ENCODE measurements at places on chromosomes 11 and 22. TPM values are rescaled to one million over a fixed set of nuclear protein-coding genes. Genes with fewer than 3 reads are reported as not detected.

The RTCB gene
- total RNA-seq: 76.5 TPM

The TNNT3 gene
- total RNA-seq: 0.60 TPM

The HEPN1 gene
- not detected for total RNA-seq

The FAT3 gene
- total RNA-seq: 7.6 TPM

- no peak for DNase-seq
- peaks cover 29% of the 10 kb centered on the region for H3K36me3 ChIP-seq
- H3K27me3 ChIP-seq: no peaks in the 10 kb centered on the region
- peaks cover 20% of the 10 kb centered on the region for H3K4me1 ChIP-seq
Measured at GRCh38 chr22:31952472-31952871, 8.1 kb downstream of the YWHAH start.

DNA sequence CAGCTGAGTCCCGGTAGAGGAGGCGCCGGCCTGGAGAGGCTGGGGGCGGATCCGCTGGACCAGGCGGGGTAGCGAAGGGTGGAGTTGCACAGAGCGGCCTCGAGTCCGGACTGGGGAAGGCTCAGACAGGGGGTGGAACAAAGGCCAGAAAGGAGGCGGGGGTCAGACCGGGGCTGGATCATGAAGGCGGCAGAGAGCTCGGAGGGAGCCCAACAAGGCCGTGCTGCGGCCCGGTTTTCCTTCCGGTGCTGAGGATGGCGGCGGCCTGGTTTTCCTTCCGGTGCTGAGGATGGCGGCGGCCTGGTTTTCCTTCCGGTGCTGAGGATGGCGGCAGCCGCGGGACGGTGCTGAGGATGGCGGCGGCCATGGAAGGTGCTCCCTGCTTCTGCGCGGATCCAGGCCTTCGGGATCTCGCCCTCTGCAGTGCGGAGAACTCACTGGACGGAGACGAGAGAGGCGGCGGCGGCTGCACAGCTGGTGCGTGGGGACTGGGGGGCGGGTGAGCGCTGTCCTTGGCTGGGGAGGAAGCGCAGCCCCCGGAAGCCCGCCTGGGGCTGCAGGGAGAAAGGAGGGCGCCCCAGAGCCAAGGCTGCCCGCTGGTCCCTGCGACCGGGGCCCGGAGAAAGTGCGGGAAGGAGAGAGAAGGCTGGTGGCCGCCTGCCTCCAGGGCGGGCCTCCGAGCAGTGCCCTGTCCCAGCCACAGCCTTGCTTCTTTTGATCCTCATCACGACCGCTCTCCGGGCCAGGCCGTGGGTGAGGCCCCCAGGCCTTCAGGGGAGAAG lies 350.4 kb upstream of the B3GAT1 start:
- H3K27me3 ChIP-seq: peaks cover 58% of the 10 kb centered on the region
- no peaks in the 10 kb centered on the region for H3K36me3 ChIP-seq
- H3K4me3 ChIP-seq: no peak overlapping the region
- H3K27ac ChIP-seq: no peak overlapping the region

- peaks cover 20% of the 10 kb centered on the region for H3K4me1 ChIP-seq
- H3K36me3 ChIP-seq: no peaks in the 10 kb centered on the region
- H3K4me3 ChIP-seq: no peak overlapping the region
Measured at GRCh38 chr11:101860696-101861427, 53.9 kb upstream of the CEP126 start.

DNA sequence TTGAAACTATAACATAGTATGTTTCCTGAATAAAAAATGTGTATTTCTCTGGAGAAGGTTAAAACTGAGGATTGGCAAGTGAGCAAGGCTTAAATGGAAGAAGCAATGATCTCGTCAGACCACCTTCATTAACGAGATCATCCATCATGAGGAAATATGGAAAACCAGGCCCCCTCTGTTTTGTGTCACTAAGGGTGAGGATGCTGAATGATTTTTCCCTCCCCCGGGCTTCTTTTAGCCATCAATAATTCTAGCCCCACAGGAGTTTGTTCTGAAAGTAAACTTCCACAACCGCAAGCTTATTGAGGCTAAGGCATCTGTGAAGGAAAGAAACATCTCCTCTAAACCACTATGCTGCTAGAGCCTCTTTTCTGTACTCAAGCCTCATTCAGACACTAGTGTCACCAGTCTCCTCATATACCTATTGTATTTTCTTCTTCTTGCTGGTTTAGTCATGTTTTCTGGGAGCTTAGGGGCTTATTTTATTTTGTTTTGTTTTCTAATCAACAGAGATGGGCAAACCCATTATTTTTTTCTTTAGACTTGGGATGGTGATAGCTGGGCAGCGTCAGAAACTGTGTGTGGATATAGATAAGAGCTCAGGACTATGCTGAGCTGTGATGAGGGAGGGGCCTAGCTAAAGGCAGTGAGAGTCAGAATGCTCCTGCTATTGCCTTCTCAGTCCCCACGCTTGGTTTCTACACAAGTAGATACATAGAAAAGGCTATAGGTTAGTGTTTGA lies 5.8 kb upstream of the HBE1 start:
- H3K36me3 ChIP-seq: no peaks in the 10 kb centered on the region
- no peak overlapping the region for H3K4me3 ChIP-seq
- H3K27ac ChIP-seq: no peak overlapping the region
- no peaks in the 10 kb centered on the region for H3K27me3 ChIP-seq

- no peaks in the 10 kb centered on the region for H3K27me3 ChIP-seq
- 0 out of 2 replicates have a peak, but pooled peaks cover 10% of the 10 kb centered on the region for H3K4me1 ChIP-seq
- H3K27ac ChIP-seq: no peak overlapping the region
Measured at GRCh38 chr22:17915676-17916075, 108.7 kb downstream of the MICAL3 start.

DNA sequence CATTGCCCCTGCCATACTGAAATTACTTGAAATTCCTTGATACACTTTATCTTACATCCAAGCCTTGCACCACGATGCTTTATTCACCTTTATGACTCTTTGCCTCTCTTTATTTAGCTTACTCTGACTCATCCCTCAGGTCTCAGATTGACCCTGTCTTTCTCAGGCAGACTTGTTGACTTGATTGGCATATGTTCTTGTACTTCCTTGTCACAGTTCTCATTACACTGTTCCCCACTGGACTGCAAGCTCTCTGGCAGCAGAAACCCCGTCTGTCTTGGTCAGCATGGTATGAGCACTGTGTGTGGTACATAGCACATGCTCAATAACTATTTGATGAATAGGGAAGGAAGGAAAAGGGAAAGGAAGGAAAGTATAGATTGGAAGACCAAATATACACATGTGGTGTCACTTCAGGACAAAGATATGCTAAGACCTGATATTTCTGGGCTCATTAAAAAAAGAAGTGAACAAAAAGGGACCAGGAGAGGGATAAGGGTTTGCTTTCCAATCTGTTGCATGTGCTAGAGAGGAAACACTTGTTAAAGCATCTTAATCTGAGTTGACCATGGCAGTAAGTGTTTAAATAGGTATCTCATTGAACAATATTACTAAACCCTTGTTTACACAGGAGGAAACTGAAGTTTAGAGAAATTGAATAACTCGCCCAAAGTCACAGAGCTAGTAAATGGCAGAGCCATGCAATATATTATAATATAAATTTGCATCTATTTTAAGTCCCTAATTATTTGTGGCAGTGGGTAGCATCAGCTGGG lies 7.2 kb downstream of the LYVE1 start:
- H3K27ac ChIP-seq: peak overlapping the region; percentile 76
- DNase-seq: peak; percentile 89
- no peaks in the 10 kb centered on the region for H3K36me3 ChIP-seq
- H3K4me1 ChIP-seq: peaks cover 27% of the 10 kb centered on the region

DNA sequence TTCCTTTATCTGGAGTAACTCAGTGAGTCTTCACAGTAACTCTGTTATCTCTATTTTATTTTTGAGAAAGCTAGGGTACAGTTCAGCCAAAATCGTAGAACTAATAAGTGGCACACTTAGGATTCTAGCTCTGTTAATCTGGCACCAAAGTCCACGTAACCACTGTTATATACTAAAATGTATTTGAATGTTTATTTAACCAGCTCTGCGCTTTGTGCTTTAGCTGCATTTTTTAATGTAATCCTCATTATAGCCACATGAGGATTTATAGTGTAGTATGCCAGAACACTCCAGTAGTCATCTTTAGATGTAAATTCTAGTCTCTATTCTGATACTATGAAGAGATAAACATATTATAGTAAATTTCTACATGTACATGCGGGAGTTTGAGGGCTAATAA lies 36.8 kb downstream of the YAP1 start:
- no peak overlapping the region for H3K27ac ChIP-seq
- H3K36me3 ChIP-seq: peaks cover 25% of the 10 kb centered on the region
- DNase-seq: no peak
- no peak overlapping the region for H3K4me3 ChIP-seq

GRCh38 chr22:46159777-46160176 lies 9.5 kb downstream of the PPARA start:
- H3K4me1 ChIP-seq: no peaks in the 10 kb centered on the region
- H3K27me3 ChIP-seq: no peaks in the 10 kb centered on the region
- no peaks in the 10 kb centered on the region for H3K36me3 ChIP-seq
- no peak overlapping the region for H3K4me3 ChIP-seq
- no peak overlapping the region for H3K27ac ChIP-seq
- DNase-seq: no peak

DNA sequence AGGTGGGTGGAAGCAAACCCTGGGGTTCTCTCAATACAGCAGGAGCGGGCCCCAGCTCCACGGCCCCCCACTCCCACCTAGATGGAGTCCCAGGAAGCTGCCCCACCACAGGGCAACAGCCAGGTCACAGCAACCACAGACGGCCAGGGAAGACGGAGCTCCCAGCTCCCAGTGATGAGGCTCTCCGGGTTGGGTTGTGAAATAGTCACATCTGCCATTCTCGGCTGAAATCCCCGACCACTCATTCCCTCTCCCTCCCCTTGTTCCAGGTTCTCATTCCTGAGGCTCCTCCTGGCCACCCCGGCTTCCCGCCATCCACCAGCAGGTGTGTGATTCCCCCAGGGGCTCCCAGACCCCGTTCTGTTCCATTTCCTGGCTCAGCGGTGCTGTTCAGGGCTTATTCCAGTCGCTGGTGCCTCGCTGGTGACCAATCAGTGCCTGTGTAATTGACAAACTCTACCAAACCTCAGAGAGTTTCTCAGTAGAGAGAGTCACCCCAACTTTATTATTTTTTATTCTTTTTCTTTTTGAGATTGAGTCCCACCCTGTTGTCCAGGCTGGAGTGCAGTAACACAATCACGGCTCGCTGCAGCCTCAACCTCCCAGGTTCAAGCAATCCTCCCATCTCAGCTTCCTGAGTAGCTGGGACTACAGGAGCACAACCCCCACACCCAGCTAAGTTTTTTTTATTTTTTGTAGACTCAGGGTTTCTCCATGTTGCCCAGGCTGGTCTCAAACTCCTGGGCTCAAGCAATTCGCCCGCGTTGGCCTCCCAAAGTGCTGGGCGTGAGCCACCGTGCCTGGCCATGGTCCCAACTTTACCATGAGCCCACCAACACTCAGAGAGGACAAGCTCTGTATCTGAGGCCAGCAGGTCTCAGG lies 63.2 kb downstream of the SHANK2 start:
- H3K36me3 ChIP-seq: no peaks in the 10 kb centered on the region
- no peak overlapping the region for H3K4me3 ChIP-seq

DNA sequence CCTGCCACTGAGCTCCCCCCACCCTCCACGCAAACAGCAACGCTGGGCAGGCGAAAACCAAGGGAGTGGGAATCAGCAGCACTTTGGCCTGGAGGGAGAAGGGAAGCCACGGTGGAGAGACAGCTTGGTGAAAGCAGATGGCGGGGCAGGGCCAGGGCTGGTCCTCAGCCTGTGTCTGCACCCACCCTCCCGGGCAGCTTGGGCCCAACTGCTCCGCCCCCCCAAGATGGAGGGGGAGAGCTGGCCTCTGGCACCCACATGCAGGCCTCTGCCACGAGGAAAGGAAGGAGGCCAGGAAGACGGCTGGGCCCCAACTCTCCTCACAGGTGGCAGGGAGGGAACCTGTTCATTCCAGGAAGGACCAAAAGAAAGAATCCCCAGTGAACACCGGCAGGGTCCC lies 17.8 kb downstream of the MAFF start:
- H3K4me1 ChIP-seq: peaks cover 38% of the 10 kb centered on the region
- peak overlapping the region; percentile 89 for H3K27ac ChIP-seq
- no peaks in the 10 kb centered on the region for H3K27me3 ChIP-seq
- H3K36me3 ChIP-seq: peaks cover 18% of the 10 kb centered on the region

- H3K36me3 ChIP-seq: no peaks in the 10 kb centered on the region
- H3K27me3 ChIP-seq: peaks cover under 1% of the 10 kb centered on the region
- H3K4me1 ChIP-seq: no peaks in the 10 kb centered on the region
- no peak overlapping the region for H3K4me3 ChIP-seq
- no peak for DNase-seq
Measured at GRCh38 chr22:44407987-44408828, 89.8 kb downstream of the RTL6 start.

- H3K27ac ChIP-seq: no peak overlapping the region
- no peaks in the 10 kb centered on the region for H3K27me3 ChIP-seq
- no peaks in the 10 kb centered on the region for H3K4me1 ChIP-seq
- H3K4me3 ChIP-seq: no peak overlapping the region
Measured at GRCh38 chr11:3627291-3627690, 14.5 kb downstream of the ART5 start.

GRCh38 chr22:37427135-37427710 lies at the start of gene ELFN2:
ELFN2 (minus strand) TSS chr22:37427479; CDS start chr22:37375534, 51,945 bp downstream.
- H3K27ac ChIP-seq: no peak within 1 kb of the TSS
- no peaks in the 10 kb centered on the region for H3K27me3 ChIP-seq
- peak; percentile 53 for DNase-seq
- peaks cover 45% of the 10 kb centered on the region for H3K4me1 ChIP-seq

GRCh38 chr11:27926981-27927481 lies 180.9 kb downstream of the KIF18A start:
- DNase-seq: peak; percentile 40
- H3K4me3 ChIP-seq: no peak overlapping the region
- H3K27me3 ChIP-seq: no peaks in the 10 kb centered on the region
- peak overlapping the region; percentile 9 for H3K27ac ChIP-seq
- H3K4me1 ChIP-seq: peaks cover 16% of the 10 kb centered on the region

GRCh38 chr11:2375341-2375853 lies 1.7 kb upstream of the CD81 start:
- no peaks in the 10 kb centered on the region for H3K27me3 ChIP-seq
- 0 out of 2 replicates have a peak, but pooled peaks cover 5% of the 10 kb centered on the region for H3K4me1 ChIP-seq
- no peaks in the 10 kb centered on the region for H3K36me3 ChIP-seq
- H3K27ac ChIP-seq: no peak overlapping the region

DNA sequence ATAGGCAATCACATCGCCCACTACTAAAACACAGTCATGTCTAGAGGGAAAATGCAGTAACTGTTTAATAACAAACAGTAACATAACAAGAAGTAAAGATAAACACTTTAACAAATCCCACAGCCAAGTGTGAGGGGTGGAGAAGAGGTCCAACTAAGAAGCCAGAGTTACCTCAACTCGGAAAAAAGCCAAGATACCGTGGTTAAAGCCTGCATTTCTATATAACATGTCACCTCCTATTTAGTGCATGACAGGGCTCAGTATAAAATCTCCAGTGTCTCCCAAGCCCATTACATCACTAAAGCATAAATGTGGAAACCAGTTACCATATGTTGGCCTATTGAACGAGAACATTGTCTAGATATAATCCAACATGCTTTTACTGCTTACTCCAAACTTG lies 281.7 kb downstream of the LRRC4C start:
- DNase-seq: no peak
- H3K4me3 ChIP-seq: no peak overlapping the region
- H3K27ac ChIP-seq: no peak overlapping the region
- H3K36me3 ChIP-seq: no peaks in the 10 kb centered on the region
- H3K27me3 ChIP-seq: no peaks in the 10 kb centered on the region

GRCh38 chr11:61776561-61777075 lies 15.8 kb downstream of the TMEM258 start:
- peaks cover 6% of the 10 kb centered on the region for H3K4me1 ChIP-seq
- H3K36me3 ChIP-seq: no peaks in the 10 kb centered on the region
- DNase-seq: peak; percentile 63
- H3K4me3 ChIP-seq: no peak overlapping the region

GRCh38 chr11:83035070-83035854 lies 36.4 kb downstream of the RAB30 start:
- H3K4me1 ChIP-seq: peaks cover 23% of the 10 kb centered on the region
- H3K27me3 ChIP-seq: no peaks in the 10 kb centered on the region
- DNase-seq: no peak
- H3K36me3 ChIP-seq: no peaks in the 10 kb centered on the region
- no peak overlapping the region for H3K27ac ChIP-seq

- peaks cover 28% of the 10 kb centered on the region for H3K4me1 ChIP-seq
- DNase-seq: no peak
- no peak overlapping the region for H3K27ac ChIP-seq
- H3K4me3 ChIP-seq: no peak overlapping the region
Measured at GRCh38 chr11:102853956-102854355, 10.5 kb upstream of the MMP3 start.

Measured in PC-9 (cell line).